Stimulated activated CD4-positive, alpha-beta T cell treated with anti-CD3 and anti-CD28 coated beads, Interleukin-1b, Interleukin-23, amount 100 ng/mL, for 1 hour (primary cell): ENCODE measurements at places on chromosomes 7 and 10.

- DNase-seq = no peak
Observed at GRCh38 chr10:94293354-94293753, 69.4 kb downstream of the NOC3L start.

GRCh38 chr10:75612904-75613684 lies 181.7 kb downstream of the LRMDA start:
- no peak for DNase-seq

DNA sequence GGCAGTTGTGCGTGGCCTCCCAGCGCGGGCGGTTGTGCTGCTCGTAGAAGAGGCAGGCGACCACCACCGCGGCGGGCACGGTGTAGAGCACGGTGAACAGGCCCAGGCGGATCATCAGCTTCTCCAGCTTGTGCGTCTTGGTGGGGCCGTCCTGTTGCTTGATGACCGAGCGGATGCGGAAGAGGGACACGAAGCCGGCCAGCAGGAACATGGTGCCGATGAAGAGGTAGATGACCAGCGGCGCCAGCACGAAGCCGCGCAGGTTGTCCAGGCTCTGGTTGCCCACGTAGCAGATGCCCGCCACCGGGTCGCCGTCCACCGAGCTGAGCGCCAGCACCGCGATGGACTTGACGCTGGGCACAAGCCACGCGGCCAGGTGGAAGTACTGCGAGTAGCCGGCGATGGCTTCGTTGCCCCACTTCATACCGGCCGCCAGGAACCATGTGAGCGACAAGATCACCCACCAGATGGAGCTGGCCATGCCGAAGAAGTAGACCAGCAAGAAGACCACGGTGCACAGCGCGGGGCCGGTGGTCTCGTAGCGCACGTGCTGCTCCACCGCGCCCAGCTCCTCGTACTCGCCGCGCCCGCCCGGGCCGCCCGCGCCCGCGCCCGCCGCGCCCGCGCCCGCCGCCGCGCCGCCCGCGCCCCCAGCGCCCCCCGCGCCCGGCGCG lies 2.2 kb downstream of the FZD8 start:
- no peak for DNase-seq

- DNase-seq = no peak
Observed at GRCh38 chr10:117075064-117075463, 63.0 kb downstream of the VAX1 start.

- DNase-seq = no peak
Observed at GRCh38 chr7:2861509-2861908, 17.4 kb upstream of the GNA12 start.

DNA sequence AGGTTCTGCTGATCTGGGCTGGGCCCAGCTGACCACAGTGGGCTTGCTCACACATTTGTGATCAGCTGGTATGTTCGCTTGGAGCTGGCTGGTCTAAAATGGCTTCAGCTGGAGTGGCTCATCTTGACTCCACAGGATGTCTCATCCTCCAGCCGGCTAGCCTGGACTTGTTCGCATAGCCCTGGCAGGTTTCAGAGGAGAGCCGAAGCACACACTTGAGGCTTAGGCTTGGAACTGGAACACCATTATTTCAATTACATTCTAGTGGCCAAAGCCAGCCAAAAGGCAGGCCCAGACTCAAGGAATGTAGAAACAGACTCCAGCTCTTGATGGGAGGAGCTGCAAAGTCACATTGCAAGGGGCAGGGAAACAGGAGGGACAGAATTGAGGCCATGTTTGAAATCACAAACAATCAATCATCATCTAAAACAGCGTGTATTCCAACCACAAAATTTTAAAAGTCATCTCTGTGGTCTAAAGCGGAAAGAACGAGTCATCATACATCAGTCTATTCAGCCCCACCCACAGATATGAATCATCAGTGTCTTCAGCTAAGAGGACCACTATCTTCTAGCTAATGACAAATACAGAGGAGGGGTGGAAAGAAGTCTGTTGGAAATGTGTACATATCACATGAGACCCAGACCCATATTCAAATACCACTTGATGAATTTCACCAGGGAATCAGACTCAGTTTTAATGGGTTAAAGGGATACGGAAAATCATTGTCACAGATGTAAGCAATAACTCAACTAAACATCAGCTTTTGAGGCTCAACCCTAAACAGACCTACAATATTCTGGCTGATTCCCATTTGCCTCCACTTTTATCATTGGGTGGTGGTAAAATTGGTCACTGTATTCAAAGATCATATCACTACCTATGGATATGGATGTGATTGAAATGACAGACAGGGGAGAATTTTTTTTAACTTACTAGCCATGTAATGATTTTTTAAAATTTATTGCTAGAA lies 139.0 kb upstream of the MKLN1 start:
- peak; percentile 25 for DNase-seq

- no peak for DNase-seq
Observed at GRCh38 chr7:44431091-44431608, 59.3 kb downstream of the NUDCD3 start.
